ENCODE measurements at places on chromosomes 1 and 21.
A peak's percentile ranks its signal among the peaks of the same experiment; 100 is the strongest.

DNA sequence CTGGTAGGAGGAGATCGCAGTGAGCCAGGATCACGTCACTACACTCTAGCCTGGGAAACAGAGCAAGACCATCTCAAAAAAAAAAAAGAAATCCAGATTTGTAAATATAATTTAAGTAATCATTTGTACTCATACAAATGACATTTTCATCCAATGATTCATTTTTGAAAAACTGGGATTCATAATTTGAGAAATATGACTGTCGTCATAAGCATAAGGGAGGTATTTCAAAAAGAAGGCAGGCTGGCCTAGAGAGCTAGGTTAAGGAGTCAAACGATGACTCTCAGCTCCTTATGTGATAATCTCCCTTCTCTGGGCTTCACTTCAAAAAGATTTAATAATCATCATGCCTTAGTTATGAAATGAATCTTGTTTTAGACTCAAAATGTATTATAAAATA, 2.3 kb downstream of the GART start:
- H3K27ac ChIP-seq: no peak overlapping the region
- H3K4me1 ChIP-seq: peaks cover 11% of the 10 kb centered on the region
- H3K36me3 ChIP-seq: peaks cover 44% of the 10 kb centered on the region
- H3K27me3 ChIP-seq: no peaks in the 10 kb centered on the region
- H3K4me3 ChIP-seq: no peak overlapping the region

- no peak overlapping the region for H3K4me3 ChIP-seq
- DNase-seq: no peak
- no peak overlapping the region for H3K27ac ChIP-seq
- no peaks in the 10 kb centered on the region for H3K27me3 ChIP-seq
These were observed 40.4 kb downstream of the UBR4 start for GRCh38 chr1:19169642-19170041.

- H3K27me3 ChIP-seq: no peaks in the 10 kb centered on the region
- H3K4me3 ChIP-seq: no peak overlapping the region
- peaks cover 25% of the 10 kb centered on the region for H3K4me1 ChIP-seq
- peak overlapping the region; percentile 73 for H3K27ac ChIP-seq
- no peaks in the 10 kb centered on the region for H3K36me3 ChIP-seq
- DNase-seq: peak; percentile 70
These were observed 66.0 kb downstream of the SYDE2 start for GRCh38 chr1:85134583-85135391.

GRCh38 chr1:184276416-184276815, 110.4 kb upstream of the C1orf21 start:
- no peaks in the 10 kb centered on the region for H3K4me1 ChIP-seq
- no peak overlapping the region for H3K27ac ChIP-seq
- H3K27me3 ChIP-seq: no peaks in the 10 kb centered on the region
- H3K36me3 ChIP-seq: no peaks in the 10 kb centered on the region
- DNase-seq: no peak
- no peak overlapping the region for H3K4me3 ChIP-seq

GRCh38 chr1:14788080-14788479, 189.6 kb downstream of the KAZN start:
- no peaks in the 10 kb centered on the region for H3K27me3 ChIP-seq
- no peaks in the 10 kb centered on the region for H3K4me1 ChIP-seq
- H3K27ac ChIP-seq: no peak overlapping the region
- no peak for DNase-seq
- H3K4me3 ChIP-seq: no peak overlapping the region

DNA sequence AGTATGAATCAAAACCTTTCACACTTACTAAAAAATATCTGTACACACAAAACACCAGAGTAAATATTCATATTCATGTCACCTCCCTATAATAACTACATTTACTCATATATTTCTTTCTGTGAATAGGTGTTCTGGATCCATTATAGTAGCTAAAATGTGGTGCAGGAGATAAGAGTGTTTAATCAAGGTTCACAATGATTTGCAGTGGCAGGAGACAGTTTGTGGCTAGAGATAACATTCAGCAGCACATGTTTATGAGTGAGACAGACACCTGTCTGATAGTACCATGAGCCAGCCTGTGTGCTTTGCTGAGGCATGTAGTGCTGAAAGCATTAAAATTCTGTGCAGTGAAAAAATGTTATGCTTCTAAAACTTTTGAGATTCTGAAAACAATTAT, 410.3 kb downstream of the SRGAP2C start:
- H3K27ac ChIP-seq: no peak overlapping the region
- H3K4me1 ChIP-seq: no peaks in the 10 kb centered on the region
- H3K36me3 ChIP-seq: no peaks in the 10 kb centered on the region
- H3K4me3 ChIP-seq: no peak overlapping the region
- no peaks in the 10 kb centered on the region for H3K27me3 ChIP-seq

- H3K27me3 ChIP-seq: no peaks in the 10 kb centered on the region
- peaks cover 38% of the 10 kb centered on the region for H3K4me1 ChIP-seq
- DNase-seq: peak; percentile 6
- peak overlapping the region; percentile 80 for H3K27ac ChIP-seq
- H3K36me3 ChIP-seq: no peaks in the 10 kb centered on the region
These were observed 11.1 kb upstream of the MEF2D start for GRCh38 chr1:156511644-156512043.

DNA sequence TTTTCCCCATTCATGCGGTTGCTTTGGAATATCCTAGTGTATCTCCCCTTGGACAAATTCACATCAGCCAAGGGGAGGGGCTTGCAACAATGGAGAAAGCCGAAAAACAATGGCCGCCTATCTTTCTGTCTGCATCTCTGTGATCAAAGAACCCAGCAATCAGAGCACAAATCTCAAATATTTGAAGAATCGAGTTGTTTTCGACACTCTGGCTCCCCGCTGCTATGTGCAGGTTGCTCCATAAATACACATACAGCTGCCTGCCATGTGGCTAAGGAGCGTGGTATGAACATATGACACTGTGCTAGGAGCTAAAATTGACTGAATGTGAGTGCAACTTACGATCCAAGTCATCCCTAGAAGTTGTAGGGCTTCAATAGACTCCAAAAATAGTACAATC, 8.5 kb downstream of the CFHR4 start:
- H3K27me3 ChIP-seq: peaks cover 5% of the 10 kb centered on the region
- H3K27ac ChIP-seq: no peak overlapping the region
- H3K36me3 ChIP-seq: no peaks in the 10 kb centered on the region
- no peak overlapping the region for H3K4me3 ChIP-seq

DNA sequence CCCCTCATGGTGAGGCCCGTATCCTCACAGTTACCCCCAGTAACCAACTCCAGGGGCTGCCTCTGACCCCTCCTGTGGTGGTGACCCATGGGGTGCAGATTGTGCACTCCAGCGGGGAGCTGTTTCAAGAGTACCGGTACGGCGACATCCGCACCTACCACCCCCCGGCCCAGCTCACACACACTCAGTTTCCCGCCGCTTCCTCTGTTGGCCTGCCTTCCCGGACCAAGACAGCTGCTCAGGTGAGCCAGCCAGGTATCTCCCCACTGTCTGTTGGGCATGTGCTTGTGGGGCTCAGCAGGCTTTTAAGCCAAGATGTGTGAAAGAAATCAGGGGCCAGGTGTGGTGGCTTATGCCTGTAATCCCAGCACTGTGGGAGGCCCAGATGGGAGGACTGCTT, 39.9 kb downstream of the ZBTB17 start:
- H3K36me3 ChIP-seq: peaks cover 98% of the 10 kb centered on the region
- H3K27me3 ChIP-seq: no peaks in the 10 kb centered on the region
- peak; percentile 40 for DNase-seq
- H3K4me3 ChIP-seq: no peak overlapping the region
- H3K27ac ChIP-seq: no peak overlapping the region

GRCh38 chr1:239322369-239322768, 64.0 kb upstream of the CHRM3 start:
- no peak for DNase-seq
- H3K27me3 ChIP-seq: no peaks in the 10 kb centered on the region
- no peaks in the 10 kb centered on the region for H3K4me1 ChIP-seq
- H3K36me3 ChIP-seq: no peaks in the 10 kb centered on the region
- H3K4me3 ChIP-seq: no peak overlapping the region

DNA sequence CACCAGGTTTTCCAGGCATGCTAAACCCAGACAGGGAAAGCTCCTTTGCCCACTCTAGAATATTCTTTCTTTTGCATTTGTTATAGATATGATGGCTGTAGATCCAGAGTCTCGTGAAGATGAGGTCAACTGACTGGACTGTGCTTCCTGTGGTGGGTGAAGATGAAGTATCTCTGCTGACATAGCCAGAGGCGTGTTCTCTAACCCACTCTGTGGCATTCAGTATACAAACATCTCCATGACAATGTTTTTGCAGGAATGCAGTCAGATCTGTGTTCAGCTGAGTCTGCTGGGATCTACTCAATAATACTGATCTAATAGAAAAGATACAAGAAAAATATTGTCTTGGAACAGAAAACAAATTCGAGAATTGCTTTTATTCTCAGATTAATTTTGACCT, 11.3 kb downstream of the RWDD2B start:
- H3K27me3 ChIP-seq: no peaks in the 10 kb centered on the region
- DNase-seq: no peak
- H3K27ac ChIP-seq: no peak overlapping the region
- peaks cover 5% of the 10 kb centered on the region for H3K4me1 ChIP-seq

GRCh38 chr1:41493117-41493536, 8.6 kb upstream of the EDN2 start:
- H3K27me3 ChIP-seq: no peaks in the 10 kb centered on the region
- no peaks in the 10 kb centered on the region for H3K36me3 ChIP-seq
- no peak overlapping the region for H3K27ac ChIP-seq
- H3K4me1 ChIP-seq: peaks cover 24% of the 10 kb centered on the region
- no peak for DNase-seq

- no peaks in the 10 kb centered on the region for H3K36me3 ChIP-seq
- DNase-seq: no peak
- no peak overlapping the region for H3K4me3 ChIP-seq
- H3K27me3 ChIP-seq: no peaks in the 10 kb centered on the region
- H3K27ac ChIP-seq: no peak overlapping the region
These were observed 179.3 kb downstream of the TNR start for GRCh38 chr1:175564119-175564518.

DNA sequence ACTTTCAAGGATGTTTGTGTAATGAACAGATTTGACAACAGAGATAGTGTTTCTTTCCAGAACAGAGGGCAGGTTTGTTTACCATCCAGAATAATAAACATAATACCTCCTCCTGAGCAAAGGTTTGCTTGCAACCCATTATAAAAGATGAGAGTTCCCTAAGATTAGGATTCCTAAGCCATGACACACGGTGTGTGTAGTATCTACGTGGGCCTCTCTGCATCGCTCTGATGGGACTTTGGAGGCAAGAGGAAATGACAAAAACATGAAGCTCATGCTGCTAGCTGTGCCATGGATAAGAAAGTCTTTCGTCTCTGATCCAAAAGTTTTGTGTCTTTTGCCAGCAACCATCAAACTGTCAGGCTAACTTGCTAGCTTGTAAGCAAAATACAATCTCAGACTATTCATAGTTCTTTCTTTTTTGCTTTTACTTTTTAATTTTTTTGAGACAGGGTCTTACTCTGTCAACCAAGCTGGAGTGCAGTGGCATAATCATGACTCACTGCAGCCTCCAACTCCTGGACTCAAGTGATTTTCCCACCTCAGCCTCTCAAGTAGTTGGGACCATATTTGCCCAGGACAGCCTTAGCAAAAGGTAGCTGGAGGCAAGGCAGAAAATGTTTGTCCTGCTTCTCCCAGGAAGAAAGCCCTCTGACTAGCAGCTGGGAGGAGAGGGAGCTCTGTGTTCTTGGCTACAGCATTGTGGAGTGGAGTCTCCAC, 81.1 kb downstream of the LHX4 start:
- H3K36me3 ChIP-seq: no peaks in the 10 kb centered on the region
- H3K4me1 ChIP-seq: no peaks in the 10 kb centered on the region
- H3K27me3 ChIP-seq: no peaks in the 10 kb centered on the region
- no peak for DNase-seq
- no peak overlapping the region for H3K4me3 ChIP-seq
